ENCODE measurements at places on chromosomes 12 and 14.

DNA sequence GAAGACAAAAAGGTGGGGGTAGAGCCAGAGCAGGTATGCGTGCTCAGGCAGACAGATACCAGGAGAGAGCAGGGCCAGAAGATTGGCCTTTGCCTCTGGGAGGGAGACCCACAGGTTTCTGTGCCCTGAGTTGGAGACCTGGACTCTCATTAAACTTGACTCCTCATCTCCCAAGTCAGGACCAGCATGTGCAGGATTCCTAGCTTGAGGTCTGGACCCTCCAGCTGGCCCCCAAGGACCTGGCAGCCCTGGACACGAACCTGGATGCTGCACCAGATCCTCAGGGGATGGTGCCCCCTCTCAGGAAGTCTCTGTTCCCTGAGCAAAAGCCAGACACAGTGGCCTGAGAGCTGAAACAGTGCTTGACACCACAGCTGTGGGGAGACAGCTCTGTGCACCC is 10.5 kb upstream of the KRT73 start:
- DNase-seq = no peak

DNA sequence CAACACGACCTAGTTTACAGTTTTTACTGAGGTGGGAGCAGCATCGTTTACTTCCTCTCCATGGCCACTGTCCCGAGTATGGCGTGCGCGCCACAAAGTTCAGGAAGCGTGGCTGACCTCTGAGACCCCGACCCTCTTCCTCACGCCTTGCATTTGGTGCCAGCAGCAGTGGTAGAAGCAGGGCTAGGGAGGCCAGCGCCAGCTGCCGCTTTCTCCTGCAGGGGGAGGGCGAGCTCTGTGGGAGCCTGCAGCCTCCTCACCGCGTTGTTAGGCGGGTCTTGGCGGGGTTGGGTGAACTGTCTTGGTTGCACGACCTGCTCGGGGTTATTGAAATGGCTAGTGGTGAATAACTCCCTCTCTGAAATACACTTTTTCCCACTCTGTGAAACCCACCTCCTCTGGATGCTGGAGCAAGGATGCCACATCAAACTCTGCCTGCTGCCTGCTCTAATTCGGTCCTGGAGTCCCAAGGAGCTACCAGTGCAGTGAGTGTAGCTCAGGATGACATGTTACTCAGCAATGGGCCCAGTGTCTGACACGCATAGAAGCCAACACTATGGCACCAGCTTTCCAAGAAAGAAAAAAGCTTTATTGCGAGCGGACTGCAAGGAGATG is 22.3 kb upstream of the TDRD9 start:
- no peak for DNase-seq

DNA sequence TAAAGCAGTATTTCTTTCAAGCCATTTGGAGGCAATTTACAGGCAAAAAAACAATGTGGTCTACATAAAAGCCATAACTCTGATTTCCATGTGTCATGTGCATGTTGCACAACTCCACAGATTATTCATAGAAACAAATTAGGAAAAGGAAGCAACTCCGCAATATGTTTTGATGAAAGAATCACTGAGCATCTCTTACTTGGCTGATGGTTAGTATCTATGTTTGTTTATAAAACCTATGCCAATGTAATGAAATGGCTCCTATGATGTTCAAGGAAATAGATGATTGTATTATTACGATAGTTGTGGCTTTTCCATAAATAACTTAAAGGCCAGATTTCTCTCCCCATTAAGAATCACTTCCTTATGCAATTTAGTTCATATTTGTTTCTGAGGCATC is 373.7 kb downstream of the CCDC91 start:
- DNase-seq = no peak

GRCh38 chr14:86799244-86799647 is 1193.7 kb downstream of the GALC start:
- DNase-seq = no peak

GRCh38 chr14:59318908-59319307 is 130.4 kb downstream of the DAAM1 start:
- no peak for DNase-seq

DNA sequence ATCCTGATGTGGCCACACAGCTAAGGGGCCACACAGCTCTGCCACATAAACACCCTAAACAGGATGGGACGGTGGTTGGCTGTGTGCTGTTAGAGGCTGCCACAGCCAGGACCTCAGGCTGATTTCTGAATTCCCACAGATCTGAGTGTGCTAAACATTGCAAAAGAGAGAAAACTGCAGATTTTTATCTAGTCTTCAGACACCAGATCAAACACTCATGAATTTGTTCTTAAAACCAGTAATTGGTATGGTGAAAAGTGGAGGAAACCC is 190.7 kb downstream of the MON2 start:
- no peak for DNase-seq

DNA sequence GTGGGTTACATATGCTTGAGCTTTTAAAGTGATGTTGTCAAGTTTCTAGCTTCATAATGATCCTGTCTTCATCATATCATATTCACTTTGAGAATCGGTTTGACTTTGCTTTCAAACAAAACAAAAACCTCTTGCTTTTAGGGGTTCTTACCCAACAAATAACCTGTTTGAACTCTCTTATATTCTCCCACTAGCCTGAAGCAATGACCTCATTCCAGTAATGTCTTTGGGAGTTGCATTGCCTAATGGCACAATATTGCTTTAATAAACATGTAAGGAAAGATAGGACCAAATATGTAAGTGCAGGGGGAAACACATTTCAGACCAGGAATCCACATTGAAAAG is 27.7 kb downstream of the WBP11 start:
- no peak for DNase-seq

DNA sequence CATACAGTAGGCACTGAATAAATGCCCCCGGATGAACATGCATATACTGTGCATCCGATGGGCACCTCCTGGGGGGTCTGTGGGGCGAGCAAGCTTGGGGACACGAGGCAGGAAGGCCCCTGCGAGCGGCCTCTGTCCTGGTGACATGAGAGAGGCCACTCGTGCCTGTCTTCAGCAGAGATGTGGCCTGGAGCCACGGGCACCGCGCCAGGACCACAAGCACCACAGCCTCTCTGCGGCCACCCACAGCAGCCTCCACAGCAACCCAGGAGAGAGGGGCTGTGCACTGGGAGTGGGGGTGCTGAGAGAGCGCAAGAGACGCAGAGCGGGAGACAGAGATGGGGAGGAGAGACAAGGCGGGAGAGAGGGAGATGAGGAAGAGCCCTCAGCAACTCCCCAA is 118.5 kb downstream of the RFLNA start:
- no peak for DNase-seq

- peak; percentile 56 for DNase-seq
Observed at GRCh38 chr12:124568431-124569374, 1.3 kb upstream of the NCOR2 start.

DNA sequence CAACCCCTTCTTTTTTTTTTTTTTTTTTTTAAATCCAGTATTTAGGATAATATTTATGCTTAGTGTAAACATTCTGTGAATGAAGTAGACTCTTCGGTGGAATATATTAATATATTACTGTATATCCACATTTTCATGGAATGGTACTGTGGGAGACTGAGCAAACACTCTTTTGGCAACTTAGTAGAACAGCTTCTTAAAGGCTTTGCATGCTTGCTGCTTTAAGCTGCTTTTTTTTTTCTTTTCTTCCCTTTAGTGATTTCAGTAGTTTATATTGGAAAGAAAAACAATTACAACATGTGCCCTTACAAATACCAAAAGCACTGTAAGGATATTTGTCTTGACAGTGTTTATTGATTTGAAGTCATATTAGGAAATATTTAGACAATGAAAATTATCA is 78.9 kb downstream of the AEBP2 start:
- no peak for DNase-seq
